ENCODE measurements at places on chromosomes 12 and 14.

GRCh38 chr14:37992499-37992898 lies 215.2 kb upstream of the SSTR1 start:
- no peak overlapping the region for H3K27ac ChIP-seq
- H3K4me3 ChIP-seq: no peak overlapping the region
- H3K27me3 ChIP-seq: no peaks in the 10 kb centered on the region
- no peaks in the 10 kb centered on the region for H3K4me1 ChIP-seq
- H3K36me3 ChIP-seq: no peaks in the 10 kb centered on the region
- DNase-seq: no peak

- peak overlapping the region; percentile 96 for H3K27ac ChIP-seq
- peaks cover 62% of the 10 kb centered on the region for H3K4me1 ChIP-seq
- no peaks in the 10 kb centered on the region for H3K36me3 ChIP-seq
- H3K27me3 ChIP-seq: no peaks in the 10 kb centered on the region
- peak; percentile 87 for DNase-seq
Measured at GRCh38 chr12:47080725-47081502, 1.2 kb upstream of the AMIGO2 start.

- no peak overlapping the region for H3K4me3 ChIP-seq
- H3K27ac ChIP-seq: no peak overlapping the region
- no peak for DNase-seq
- H3K36me3 ChIP-seq: peaks cover 42% of the 10 kb centered on the region
Measured at GRCh38 chr14:91875525-91876286, 8.4 kb upstream of the TC2N start.

DNA sequence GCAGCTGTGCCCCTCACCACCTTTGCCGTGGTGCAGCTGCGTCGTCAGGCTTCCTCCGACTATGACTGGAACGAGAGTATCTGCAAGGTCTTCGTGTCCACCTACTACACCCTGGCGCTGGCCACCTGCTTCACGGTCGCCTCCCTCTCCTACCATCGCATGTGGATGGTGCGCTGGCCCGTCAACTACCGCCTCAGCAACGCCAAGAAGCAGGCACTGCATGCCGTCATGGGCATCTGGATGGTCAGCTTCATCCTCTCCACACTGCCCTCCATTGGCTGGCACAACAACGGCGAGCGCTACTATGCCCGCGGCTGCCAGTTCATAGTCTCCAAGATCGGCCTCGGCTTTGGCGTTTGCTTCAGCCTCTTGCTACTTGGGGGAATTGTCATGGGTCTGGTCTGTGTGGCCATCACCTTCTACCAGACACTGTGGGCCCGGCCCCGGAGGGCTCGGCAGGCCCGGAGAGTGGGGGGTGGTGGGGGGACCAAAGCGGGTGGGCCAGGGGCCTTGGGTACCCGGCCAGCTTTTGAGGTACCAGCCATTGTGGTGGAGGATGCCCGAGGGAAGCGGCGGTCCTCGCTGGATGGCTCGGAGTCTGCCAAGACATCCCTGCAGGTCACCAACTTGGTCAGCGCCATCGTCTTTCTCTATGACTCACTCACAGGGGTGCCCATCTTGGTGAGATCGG lies 2.6 kb downstream of the GPR162 start:
- H3K4me1 ChIP-seq: peaks cover 46% of the 10 kb centered on the region
- H3K27me3 ChIP-seq: no peaks in the 10 kb centered on the region
- no peaks in the 10 kb centered on the region for H3K36me3 ChIP-seq
- no peak for DNase-seq

GRCh38 chr12:64826234-64826633 lies 1.8 kb downstream of the TBC1D30 start:
- peaks cover 18% of the 10 kb centered on the region for H3K27me3 ChIP-seq
- no peak for DNase-seq
- H3K4me1 ChIP-seq: no peaks in the 10 kb centered on the region
- H3K27ac ChIP-seq: no peak overlapping the region
- H3K36me3 ChIP-seq: no peaks in the 10 kb centered on the region
- no peak overlapping the region for H3K4me3 ChIP-seq

DNA sequence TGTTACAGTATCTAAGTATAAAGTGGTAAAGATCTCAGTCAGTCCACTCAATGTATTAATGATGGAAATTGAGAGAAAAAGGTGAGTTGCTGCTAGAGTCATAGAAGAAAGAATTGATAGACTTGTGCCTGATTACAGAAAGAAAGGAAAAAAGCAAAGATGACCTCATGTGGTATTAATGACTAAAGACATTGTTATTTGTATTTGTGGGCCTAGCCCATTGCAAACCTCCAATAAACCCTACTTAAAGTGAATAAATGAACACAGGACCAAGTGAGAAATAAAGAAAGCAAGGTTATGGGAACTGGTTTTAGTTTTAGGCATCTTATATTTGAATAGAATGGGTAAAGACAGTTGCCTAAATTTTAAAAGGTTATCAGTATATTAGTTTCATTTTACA lies 105.5 kb downstream of the SYT1 start:
- H3K4me3 ChIP-seq: no peak overlapping the region
- no peaks in the 10 kb centered on the region for H3K4me1 ChIP-seq
- H3K36me3 ChIP-seq: no peaks in the 10 kb centered on the region
- no peak overlapping the region for H3K27ac ChIP-seq

GRCh38 chr14:100032738-100033137 lies 32.5 kb upstream of the EVL start:
- no peak overlapping the region for H3K27ac ChIP-seq
- no peaks in the 10 kb centered on the region for H3K36me3 ChIP-seq
- H3K27me3 ChIP-seq: no peaks in the 10 kb centered on the region
- DNase-seq: no peak
- H3K4me1 ChIP-seq: peaks cover 33% of the 10 kb centered on the region
- no peak overlapping the region for H3K4me3 ChIP-seq

GRCh38 chr12:14167005-14167628 lies 185.7 kb upstream of the GRIN2B start:
- H3K27ac ChIP-seq: no peak overlapping the region
- no peaks in the 10 kb centered on the region for H3K4me1 ChIP-seq
- DNase-seq: no peak
- no peaks in the 10 kb centered on the region for H3K36me3 ChIP-seq

DNA sequence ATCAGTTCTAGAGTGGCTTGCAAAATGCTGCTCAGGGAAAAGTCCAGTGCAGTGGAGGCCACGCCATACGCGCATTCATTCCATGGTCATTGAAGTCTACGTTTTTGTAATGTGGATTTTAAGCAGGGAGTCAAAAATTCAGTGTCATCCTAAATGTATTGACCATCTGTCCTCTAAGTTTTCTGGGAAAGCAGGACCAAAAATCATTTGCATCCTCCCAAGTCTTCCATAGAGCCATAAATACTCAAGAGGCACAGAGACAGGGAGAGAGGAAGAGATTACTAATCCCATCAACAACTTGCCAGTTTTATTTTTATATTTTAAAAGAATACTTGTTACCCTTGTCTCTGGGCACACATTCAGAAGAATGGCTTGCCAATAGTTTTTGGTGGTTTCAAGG lies 36.9 kb downstream of the RHOJ start:
- no peaks in the 10 kb centered on the region for H3K36me3 ChIP-seq
- DNase-seq: no peak
- H3K4me3 ChIP-seq: no peak overlapping the region
- peaks cover 33% of the 10 kb centered on the region for H3K4me1 ChIP-seq

- no peaks in the 10 kb centered on the region for H3K27me3 ChIP-seq
- no peak overlapping the region for H3K27ac ChIP-seq
- no peaks in the 10 kb centered on the region for H3K36me3 ChIP-seq
- no peak for DNase-seq
- H3K4me3 ChIP-seq: no peak overlapping the region
Measured at GRCh38 chr12:66552716-66553115, 126.2 kb downstream of the GRIP1 start.

DNA sequence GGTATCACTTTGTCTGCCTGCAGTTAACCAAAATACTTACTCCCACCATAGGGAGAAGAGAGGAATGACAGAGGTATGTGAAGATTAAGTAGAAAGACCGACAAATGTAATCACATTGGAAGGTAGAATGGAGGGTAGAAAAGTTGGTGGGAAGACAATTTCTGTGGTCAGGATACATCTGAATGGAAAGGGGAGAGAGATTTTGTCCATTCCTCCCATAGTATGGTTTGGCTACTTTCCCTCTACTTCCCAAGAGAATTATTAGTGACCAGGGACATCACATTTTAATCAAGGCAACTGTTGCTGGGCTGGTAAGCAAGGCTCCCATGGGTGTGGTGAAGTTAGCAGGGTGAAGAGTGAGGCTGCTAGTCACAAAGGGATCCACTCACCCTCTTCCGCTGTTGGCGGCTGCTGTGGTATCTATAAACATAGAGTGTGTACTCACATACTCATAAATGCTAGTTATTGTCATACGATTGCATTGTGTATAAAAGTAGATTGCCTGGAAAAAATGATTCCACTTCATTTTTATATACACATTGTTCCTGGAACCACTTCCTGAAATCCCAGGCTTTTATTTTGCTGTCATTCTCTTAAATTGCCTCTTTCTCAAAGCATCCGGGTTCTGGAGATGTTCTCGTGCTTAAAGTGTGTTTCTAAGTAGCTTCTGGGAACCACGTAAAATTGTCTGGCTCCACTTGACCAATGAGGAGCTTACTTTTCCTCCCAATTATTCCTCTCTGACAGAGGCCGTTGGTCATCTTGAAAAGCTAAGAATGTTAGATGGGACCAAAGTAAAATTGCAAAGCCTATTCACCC lies 413.1 kb downstream of the ZFP36L1 start:
- H3K27ac ChIP-seq: peak overlapping the region; percentile 75
- H3K36me3 ChIP-seq: no peaks in the 10 kb centered on the region
- H3K4me1 ChIP-seq: no peaks in the 10 kb centered on the region
- DNase-seq: no peak
- no peak overlapping the region for H3K4me3 ChIP-seq
- H3K27me3 ChIP-seq: no peaks in the 10 kb centered on the region

DNA sequence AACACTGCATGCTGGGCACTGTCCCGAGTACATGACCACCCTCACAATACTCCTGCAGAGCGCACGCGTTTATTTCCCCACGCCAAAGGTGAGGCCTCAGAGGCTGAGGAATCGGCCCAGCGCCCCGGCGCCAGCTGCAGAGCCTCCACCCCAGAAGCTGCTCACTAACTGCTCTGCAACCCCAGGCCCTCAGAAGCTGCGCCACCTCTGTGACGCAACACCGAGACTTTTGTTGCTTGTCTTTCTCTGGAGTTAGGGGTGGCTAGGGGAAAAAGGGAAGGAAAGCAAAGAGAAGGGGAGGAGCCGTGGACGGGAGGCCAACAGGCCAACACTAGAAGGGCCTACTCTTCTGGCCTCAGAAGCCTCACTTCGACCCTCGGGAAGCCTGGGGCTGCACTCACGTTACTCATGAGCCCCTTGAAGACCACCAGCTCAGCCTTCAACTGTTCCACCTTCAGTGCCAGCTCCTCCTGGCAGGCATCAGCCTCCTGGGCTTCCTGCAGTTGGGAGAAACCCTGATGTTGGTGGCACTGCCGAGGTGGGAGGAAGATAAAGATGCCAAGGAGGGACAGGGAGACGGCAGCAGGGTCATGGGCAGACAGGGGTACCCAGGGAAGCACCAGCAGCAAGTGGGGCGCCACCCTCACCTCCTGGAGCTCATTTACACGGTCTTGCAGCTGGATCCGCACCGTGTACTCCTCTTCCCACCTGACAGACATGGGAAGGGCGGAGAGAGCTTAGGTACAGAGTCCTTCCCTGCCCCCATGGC lies 5.4 kb downstream of the IFFO1 start:
- H3K4me3 ChIP-seq: no peak overlapping the region
- H3K36me3 ChIP-seq: peaks cover 41% of the 10 kb centered on the region
- H3K27me3 ChIP-seq: no peaks in the 10 kb centered on the region
- no peak for DNase-seq
- peaks cover 71% of the 10 kb centered on the region for H3K4me1 ChIP-seq

Measured in sigmoid colon (tissue), 7 donors.